ENCODE measurements at places on chromosomes 6 and 20.

- no peak for DNase-seq
These were observed 314 bp downstream of the FARS2 start for GRCh38 chr6:5261545-5262109.

GRCh38 chr6:22448291-22448711, 121.1 kb upstream of the HDGFL1 start:
- no peak for DNase-seq

DNA sequence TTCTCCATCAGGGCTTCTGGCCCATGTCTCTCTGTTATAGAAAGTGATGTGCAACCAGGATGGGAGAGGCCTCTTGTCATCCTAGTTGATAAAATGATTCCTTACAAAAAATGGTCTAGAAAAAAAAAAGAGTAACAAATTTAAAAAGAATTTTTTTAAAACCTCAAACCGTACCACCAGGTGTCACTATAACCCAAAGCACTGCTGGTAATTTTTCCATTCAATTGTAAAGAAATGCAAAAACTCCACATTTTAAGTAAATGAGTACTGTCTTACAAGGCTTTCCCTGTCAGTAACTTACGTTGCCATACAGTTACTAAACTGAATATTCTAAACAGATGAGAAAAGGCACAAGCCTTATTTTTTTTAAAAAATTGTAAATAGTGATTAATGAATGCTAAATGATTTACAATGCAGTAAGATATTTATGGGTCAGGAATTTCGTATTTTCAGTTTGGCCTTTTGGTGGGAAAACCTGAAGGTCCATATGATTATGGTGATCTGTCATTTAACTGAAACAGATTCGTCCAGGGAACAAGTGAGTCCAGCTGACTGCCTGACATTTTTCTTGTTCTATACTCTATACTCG, 95.4 kb downstream of the OGFRL1 start:
- DNase-seq: no peak

DNA sequence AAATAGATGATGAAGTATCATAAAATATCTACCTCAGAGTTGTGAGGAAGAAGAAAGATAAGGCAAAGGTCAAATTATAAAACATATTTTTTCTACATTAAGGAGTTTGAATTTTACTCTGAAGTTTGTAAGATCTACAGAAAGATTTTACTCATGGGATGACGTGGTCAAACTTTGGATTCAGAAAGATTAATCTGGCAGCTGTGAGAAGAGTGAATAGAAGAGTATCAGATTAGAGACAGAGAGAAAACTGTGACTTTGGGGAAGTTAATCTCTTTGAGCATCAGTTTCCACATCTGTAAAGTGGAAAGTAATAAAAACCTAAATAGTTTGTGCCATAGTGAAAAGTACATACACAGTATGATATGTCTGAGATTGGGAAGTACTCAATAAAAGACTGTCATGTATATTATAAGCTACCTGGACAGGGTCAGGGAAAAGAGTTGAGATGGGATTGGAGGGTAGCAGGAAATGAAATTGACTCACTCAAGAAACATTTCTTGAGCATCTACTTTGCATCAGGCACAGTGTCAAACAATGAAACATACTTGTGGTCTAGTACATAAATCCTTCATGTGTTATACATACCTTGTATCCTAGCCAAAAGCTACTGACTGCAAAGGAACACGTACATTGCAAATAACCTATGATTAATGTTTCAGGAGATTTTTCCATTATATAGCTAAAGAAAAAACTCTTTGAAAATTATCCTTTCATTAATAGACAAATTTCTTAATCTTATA, 222.1 kb downstream of the TMEM200A start:
- DNase-seq: no peak

GRCh38 chr6:166417285-166417691, 34.5 kb upstream of the MPC1 start:
- DNase-seq: no peak

DNA sequence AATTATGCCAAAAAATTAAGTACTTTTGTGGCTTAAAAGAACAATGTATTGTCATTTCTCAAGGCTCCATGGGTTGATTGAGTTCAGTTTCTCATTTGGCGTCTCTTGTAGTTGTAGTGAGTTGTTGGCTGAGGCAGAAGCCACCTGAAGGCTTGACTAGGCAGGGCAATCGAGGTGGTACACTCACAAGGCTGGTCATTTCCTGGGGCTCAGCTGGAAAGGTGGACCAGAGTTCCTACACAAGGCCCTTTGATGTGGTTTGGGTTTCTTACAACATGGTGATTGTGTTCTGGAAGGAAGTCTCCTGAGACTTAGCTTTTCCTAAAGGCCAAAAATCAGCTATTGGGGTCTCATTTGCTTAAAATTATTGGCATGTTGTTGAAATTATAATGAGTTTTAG, 22.6 kb downstream of the MAS1 start:
- no peak for DNase-seq

GRCh38 chr6:81761197-81761596, 8.7 kb upstream of the TENT5A start:
- no peak for DNase-seq
